Activated T-helper 1 cell treated with Interleukin-2 at 50 U/mL for 16 hours (primary cell): ENCODE measurements at places on chromosomes 2 and 18.

GRCh38 chr2:12259493-12259892, 457.2 kb upstream of the TRIB2 start:
- no peak for DNase-seq

- no peak for DNase-seq
Measured at GRCh38 chr2:18651842-18652774, 62.7 kb upstream of the NT5C1B start.

DNA sequence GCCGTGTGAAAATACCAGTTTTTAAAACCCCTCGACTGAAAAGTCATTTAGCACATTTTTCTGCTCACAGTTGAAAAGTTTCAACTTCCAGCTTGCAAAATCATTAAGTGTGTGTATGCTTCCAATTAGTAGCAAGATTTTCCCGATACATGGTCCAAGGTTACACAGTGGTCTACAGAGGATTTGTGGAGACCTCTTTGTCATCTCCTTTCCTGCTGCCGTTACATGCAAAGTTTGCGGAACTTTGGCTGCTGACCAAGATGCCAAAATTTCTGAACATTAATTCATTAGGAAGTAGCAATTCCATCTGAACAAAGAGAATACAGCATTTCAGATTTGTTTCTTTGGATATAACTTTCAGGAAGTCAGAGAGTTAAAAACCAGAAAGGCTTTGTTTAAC, 474.6 kb downstream of the PLCL1 start:
- no peak for DNase-seq

DNA sequence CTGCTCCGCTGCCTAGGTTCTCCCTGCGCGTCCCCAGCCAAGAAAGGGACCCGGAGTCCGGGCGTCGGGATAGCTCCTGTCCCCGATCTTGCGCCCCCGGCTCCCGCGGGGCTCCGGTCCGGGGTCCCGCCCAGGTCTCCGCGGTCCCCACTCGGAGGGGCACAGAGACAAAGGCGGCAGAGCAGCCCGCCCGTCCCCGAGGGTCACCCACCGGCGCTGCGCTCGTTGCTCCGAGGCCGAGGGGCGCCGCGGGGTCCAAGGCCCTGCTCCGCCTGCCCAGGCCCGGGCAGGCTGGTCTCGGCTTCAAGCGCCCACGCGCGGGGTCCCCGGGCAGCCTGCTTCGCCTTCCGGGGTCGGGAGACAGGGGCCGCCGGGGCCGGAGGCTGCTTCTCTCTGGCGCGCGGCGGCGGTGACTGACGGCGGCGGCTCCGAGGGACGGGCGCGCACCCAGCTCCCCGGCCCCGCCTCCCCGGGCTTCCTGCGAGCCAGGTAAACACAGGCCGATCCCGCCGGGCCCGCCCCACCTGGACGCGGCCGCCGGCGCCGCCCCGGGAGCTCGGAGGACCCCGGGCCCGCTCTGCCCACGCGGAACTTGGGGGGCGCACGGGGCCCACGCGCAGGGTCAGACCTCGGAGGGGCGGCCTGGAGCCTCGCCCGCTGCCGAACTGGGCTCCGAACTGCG, at the start of gene MBP:
TSS of gene MBP (minus strand) at position 415 of the 682 bp plus-strand sequence. CDS start 27,522 bp downstream, outside the sequence.
- peak; percentile 65 for DNase-seq

GRCh38 chr18:44730803-44731529, 50.3 kb downstream of the SETBP1 start:
- DNase-seq, result no peak

DNA sequence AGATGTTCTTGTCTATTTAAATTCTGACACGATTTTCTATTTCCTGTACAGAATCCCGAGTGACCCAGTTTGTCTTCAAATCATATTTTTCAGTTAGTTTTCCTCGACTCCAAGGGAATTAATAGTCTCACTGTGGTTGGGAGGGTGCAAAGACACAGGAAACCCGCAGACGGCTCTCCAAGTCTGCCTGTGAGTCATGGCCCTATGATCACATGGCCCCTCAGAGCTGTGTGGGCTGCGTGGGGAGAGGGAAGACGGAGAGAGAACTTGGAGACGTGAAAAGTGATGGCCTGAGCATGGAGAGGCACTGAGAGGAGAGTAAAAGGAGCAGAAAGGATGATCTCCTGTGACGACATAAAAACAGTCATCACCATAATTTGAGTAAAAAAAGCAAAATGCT, 989.9 kb downstream of the DCDC2C start:
- DNase-seq, result no peak

DNA sequence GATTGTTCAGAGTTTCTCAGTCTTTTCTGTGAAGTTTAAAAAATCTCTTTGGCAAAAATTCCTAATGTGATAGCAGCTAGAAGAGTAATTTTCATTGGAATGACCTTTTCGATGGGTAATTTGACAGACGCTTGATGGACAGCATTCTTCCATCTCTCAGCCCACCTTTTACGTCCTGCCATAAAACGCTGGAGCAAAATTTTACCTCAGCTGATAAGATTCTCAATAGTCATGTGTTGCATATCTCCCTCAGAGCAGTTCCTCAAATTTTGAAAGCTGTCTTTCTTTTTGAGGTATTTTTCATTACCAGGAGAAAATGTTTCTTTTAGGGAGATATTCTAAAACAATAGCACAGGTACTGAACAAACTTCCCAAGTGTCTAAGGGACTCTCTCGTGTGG, 441.4 kb downstream of the PARD3B start:
- DNase-seq, result no peak

GRCh38 chr2:106011380-106011779, 182.7 kb downstream of the UXS1 start:
- DNase-seq, result no peak

DNA sequence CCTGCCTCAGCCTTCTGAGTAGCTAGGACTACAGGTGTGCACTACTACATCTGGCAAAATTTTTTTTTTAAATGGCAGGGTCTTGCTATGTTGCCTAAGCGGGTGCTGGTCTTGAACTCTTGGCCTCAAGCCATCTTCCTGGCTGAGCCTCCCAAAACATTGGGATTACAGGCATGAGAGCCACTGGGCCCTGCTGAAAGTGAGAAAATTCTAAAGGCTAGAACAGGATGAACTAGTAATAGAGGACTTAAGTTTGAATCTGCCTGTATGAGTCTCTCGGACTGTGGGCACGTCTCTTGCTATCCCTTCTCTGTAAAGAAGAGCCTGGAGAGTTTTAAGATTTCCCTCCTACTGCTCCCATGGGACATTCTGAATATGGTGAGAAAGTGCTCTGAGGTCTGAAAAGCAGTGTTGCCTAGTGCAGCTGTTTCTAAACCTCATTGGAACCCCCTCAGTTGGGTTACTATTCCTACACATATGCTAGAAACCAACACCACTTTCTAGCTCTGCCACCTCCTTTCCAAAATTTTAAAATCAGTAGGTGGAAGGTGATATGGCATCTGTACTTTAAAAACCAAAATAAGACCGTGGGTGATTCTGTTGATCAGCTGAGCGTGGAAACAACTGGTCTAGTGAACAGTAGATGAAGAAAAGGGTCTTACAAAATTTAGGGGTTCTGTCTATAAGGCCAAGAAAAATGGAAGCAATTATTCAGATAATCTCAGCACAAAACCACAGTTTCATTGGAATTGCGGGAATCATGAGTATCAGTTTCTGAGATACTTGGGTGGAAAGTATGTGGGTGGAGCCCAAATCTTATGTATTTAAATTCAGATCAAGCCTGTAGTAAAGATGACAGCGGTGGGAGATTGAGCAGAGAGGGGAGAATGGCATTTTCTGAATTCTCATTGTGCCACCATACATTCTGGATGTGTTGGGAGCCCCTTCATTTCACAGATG, 259.8 kb upstream of the CXCR4 start:
- no peak for DNase-seq

GRCh38 chr18:59576541-59577385, 120.5 kb downstream of the CCBE1 start:
- DNase-seq, result no peak

DNA sequence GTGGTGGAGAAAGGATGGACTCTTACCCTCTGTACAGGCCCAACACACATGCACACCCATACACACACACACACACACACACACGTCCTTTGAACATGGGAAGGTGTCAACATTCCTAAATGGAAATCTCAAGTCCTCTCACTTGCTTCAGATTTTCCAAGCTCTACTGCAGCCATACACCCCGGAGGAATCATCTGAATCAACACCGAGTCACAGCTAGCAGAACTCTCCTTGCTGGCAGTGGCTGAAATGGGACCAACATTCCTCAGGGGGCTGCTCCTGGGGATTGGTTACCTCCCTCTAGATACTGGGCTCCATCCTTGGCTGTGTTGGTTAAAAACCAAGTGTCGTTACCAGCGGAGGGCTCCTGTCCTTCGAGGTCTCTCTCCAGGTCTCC, 112.7 kb downstream of the BCL11A start:
- DNase-seq, result no peak

DNA sequence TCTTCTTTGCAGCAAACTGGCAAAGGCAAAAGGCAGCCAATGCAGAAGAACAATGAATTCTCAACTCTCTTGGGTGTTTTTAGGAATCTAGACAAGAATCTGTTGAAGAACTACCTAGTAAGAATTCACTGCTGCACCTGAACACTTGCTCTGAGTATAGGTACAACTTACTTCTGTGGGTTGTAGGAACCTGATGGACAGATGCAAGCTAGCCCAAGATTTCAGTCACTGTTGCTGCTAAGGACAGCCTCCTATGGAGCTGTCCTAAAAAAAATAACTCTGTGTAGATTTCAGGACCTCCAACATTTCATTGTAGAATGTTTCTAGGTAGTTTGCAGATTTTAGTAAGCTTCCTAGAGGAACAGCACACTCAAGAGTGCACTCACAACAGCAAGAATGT, 363.5 kb downstream of the CBLN2 start:
- no peak for DNase-seq

DNA sequence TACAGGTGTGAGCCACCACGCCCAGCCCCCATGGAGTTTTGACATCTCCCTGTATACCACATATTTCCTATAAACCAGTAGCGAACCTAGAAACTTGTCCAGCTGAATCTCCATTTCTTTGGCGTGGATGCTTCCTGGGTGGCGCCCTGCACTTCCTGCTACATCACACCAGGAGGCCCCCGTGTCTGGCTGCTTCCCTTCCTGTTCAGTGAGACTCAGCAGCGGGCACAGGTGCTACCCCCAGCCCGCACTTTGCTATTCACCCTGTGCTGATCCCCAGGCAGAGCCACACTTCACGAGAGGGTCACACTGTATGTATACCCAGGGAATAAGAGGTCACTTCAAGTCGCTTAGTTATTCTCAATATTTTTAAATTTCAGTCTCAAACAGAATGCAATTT, 35.0 kb downstream of the CYP27C1 start:
- no peak for DNase-seq

- DNase-seq, result no peak
Measured at GRCh38 chr2:201558665-201559064, 84.6 kb downstream of the TMEM237 start.

GRCh38 chr2:170086117-170086688, 91.7 kb upstream of the MYO3B start:
- no peak for DNase-seq

DNA sequence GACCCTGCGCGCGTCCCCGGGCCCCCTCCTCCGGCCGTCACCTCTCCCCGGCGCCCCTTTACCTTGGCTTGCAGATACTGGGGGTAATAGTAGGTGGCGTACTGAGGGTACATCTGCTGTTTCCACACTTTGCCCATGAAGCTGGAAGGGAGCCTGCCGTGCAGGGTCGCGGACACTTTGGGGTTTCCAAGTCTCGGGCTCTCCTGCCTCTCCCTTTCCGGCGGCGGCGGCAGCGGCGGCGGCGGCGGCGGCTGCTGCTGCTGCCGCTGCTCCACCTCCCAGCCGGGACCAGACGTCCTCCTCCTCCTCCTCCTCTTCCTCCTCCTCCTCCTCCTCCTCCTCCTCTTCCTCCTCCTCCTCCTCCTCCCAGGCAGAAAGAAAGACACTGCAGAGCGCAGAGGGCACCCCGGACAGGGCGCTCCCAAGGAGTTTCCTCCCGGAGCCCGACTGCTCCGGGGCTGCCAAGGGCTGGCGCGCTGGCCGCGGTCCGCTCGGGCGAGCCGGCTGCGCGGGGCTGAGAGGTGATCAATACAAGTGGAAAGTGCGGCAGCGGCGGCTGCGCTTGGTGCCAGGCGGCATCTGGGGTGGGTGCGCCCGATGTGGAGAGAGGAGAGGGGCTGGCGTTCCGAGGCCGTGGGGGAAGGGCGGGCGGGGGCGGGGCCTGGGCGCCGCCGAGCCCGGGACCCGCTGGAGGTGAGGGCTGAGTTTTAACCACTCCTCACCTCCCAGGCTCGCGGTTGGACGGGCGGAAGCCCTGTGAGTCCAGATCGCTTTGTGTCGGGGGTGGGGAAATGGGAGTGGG, at the start of gene RBMS1:
TSS of gene RBMS1 (minus strand) at position 581 of the 802 bp plus-strand sequence. CDS start at position 137, 444 bp downstream.
- peak; percentile 36 for DNase-seq

DNA sequence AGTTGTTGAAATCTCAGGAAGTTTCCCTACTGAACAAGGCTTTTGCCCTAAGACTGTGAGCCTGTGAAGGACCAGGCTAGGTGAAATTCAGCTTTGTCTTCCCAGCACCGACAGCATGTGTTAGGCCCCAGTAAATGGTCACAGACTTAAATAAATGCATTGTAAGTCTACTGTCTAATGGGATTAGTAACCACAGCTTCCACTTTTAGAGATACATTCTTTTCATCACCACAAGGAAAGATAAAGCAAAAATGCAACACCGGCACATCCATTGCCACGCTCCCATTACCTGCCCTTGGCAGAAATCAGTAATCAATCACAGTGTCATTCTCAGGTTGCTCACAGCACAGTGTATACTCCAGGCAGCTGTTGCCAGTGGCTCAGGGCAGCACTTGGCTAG, 59.3 kb downstream of the CRACDL start:
- DNase-seq, result no peak

- DNase-seq, result no peak
Measured at GRCh38 chr18:71665131-71665530, 879.0 kb downstream of the CBLN2 start.

DNA sequence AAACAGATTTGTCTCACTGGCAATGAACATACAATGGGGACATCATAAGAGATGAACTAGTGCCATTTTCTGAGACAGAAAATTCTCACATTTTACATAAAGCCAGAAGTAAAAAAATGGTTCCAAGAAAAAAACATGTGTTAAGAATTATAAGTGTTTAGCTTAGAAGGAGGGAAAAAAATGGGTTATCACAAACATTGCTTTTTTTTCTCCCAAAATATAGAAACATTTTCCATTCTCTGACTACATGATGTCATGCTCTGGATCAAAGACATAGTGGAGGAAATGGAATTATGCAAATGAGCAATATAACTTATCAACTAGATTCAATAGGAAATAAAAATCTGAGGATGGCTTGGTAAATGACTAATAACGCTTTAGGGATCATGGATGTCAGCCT, 49.8 kb downstream of the SPATS2L start:
- DNase-seq, result no peak

DNA sequence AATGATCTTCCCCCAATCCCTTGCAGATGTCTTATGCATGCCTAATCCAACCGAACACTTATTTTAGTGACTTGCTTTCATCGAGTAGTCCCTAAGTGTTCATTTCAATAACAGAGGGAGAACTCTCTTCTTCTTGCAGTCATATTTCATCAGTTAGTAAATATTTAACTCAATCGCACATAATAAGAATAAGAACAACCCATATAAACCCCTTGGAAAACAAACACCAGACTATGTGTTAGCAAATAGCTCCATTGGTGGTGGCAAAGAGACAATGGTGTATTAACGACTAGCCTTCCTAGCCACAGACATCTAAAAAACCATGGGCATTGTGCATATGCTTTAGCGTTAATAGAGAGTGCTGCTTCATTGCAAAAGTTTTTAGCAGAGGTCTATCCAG, 725.8 kb downstream of the BCL11A start:
- no peak for DNase-seq
